SJSA1 (cell line): ENCODE measurements at places on chromosomes 16 and 17. TPM values are rescaled to one million over a fixed set of nuclear protein-coding genes. Genes with fewer than 3 reads are reported as not detected.

ZDHHC7 gene
- total RNA-seq, result 72.6 and 73.1 TPM in 2 replicates

SPATA32 gene
- total RNA-seq, result not detected in 2 replicates

NPB gene
- 0.56 and 0.84 TPM in 2 replicates for total RNA-seq

NPIPA2 gene
- total RNA-seq, result 0.13 TPM in 1 of 2 replicates, not detected in the other

FOXN1 gene
- total RNA-seq, result not detected in 2 replicates

SCGB1C2 gene
- total RNA-seq, result not detected in 2 replicates

TAC4 gene
- not detected in 2 replicates for total RNA-seq

GRCh38 chr17:73211745-73212144 lies 18.9 kb downstream of the COG1 start:
- DNase-seq, result peak; percentile 35

DNA sequence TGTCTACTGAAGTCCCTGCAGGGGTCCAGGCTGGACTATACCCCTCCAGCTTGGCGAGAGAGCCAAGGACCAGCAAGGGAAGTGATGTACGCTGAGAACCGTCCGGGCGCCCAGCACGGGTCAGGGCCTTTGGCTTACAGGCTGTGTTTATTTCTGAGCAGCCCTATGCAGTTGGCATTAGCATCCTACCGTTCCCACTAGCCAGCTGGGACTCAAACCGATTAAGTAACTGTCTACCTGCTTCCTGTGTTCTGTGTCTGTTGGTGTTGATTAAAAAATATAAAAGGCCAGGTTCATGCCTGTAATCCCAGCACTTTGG lies 73.8 kb downstream of the CMIP start:
- no peak for DNase-seq

DNA sequence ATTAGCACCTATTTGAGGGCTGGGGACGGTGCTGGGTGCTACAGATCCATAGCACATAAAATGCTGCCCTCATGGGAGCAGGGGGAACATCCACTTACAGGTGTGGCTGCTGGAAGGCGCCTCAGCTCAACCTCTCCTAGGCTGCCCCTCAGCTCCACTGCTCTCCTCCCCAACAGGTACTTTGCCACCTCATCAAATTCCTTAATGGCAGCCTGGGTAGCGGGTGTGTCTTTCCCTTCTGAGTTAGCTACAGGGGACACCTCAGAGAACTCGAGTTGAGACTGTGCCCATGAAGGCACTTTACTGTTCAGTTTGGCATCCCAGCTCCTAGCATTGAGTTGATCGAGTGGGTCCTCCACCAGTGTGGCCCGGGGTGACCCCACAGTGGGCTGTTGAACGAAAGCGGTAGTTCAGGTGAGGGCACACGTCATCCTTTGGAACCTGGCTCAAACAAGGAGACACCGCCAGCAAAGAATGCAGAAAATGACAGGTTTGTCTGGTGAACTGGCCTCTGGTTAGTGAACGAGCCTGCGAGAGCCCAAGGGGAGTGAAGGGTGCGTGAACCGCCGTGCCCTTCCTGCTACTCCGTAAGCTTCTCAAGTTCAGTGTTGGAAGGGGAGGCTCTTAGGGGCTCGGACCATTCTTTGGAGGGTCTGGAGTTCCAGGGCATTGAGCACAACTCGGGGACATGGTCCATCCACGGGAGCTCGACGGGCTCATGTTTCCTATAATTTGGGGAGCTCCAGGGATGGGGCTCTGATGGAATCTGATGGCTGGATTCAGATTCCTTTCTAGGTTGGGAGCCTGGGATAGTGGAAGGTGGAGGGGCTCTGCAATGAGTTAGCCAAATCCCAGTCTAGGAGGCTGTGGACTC lies 3.5 kb upstream of the CMIP start:
- no peak for DNase-seq

DNA sequence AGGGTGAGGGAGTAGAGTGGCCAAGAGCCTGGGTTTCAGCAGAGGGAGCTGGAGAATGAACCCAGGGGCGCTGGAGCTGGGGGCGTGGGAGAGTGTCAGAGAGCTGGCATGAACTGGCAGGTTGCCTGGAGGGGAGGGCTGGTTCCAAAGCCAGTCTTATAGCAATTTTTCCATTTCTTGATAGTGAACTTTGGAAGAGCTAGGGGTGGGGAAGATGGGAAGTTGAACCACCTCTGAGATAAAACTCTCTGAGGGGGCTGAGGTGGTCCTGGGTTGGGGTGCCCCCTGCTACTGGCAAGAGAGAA lies 36.9 kb downstream of the ADGRG5 start:
- no peak for DNase-seq

DNA sequence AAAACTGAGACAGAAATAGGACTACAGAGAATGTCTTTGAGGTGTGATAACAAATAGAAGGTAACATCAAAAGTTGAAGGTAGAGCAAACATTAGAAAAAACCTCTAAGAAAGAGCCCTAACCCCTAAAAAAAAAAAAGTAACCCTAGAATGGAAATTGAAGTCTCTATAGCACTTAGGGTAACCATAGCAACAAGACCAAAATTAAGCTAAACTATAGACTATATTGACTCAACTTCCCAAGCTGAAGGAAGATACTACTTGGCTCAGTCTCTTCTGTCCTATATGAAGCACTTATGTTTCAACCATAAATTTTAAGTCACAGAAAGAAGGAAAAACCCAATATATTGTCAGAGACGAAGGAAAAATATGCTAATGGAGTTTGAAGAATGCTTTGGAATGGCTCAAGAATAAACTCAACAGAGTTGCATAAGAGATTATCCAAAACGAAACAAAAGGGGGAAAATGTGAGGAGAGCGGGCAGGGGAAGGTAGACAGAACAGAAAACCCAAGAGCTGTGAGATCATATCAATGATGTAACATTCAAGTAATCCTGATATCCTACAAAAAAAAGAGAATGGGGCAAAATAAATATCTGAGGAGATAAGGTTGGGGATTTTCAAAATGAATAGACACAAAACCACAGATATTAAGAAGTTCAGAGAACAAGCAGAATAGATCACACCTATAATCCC lies 88.4 kb downstream of the USP32 start:
- DNase-seq, result no peak

- no peak for DNase-seq
These were observed 2.3 kb downstream of the LCAT start for GRCh38 chr16:67941469-67942199.

DNA sequence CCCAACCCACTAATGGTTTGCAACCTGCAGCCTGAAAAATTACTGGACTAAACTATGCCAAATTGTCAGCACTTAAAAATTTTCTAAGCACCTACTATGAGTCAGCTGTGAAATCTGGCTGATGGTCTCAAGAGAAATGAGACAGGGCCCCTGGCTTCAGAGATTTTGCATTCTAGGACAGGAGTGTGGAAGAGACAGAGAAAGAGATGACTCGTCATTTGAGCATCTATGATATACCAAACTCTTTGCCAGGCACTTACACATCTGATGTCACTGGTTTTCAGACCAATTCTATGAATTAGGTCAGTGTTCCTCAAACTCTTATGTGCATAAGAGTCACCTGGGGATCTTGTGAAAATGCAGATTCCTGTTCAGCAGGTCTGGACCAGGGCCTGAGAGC lies 44.4 kb downstream of the CLEC19A start:
- no peak for DNase-seq

DNA sequence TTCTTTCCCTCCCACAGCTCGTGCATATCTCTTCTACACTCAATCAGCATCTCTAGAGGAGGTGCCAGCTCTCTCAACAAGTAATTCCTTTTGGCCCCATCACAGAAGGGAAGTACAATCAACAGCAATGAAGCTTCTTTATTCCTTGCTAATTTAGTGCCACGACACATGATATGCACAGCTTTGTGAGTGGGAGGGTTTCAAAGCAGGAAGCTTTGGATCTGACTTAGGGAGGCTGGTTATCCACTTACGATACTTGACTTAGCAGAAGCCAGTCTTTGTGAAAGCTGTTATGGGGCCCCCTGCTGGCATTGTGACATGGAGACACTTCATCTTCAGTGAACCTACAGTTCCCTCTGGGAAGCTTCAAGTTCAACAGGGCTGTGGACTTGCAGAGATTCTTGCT lies 81.0 kb downstream of the TMEM100 start:
- DNase-seq, result peak; percentile 60

DNA sequence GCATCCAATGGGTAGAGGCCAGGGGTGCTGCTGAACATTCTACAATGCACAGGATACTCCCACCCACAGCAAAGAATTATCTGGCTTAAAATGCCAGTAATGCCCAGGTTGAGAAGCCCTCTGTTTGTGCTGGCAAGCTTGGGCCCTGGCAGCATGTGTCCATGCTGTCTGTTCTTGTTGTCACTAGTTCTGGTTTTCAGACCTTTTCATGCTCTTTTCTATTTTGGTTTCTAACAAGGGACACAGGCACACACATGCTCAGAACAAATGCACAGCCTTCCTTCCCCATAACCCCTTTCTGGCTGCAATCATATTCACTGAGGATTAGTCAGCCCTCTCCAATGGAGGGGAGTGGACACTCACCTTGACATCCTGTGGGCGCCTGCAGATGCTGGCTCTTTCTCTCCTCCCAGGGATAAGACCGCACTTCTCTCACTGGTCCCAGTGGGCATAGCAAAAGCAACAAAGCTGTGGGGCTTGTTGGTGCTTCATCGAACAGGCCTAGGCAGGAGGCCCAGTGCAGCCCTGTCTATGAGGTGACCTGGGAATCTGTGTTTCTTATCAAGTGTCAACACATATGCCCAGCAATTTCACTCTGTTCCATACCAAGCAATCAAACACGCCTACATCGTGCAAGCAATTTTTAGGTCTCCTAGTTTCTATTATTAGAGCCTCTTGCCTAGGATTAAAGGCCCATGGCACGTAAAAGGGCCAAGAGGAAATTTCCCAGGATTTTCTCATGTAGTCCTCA lies 271.1 kb upstream of the CCL2 start:
- DNase-seq, result no peak

GRCh38 chr17:8162233-8162996 lies at the start of gene VAMP2:
Gene VAMP2 (minus strand): TSS chr17:8162948. CDS start chr17:8162879, 69 bp downstream.
- DNase-seq, result peak; percentile 38

DNA sequence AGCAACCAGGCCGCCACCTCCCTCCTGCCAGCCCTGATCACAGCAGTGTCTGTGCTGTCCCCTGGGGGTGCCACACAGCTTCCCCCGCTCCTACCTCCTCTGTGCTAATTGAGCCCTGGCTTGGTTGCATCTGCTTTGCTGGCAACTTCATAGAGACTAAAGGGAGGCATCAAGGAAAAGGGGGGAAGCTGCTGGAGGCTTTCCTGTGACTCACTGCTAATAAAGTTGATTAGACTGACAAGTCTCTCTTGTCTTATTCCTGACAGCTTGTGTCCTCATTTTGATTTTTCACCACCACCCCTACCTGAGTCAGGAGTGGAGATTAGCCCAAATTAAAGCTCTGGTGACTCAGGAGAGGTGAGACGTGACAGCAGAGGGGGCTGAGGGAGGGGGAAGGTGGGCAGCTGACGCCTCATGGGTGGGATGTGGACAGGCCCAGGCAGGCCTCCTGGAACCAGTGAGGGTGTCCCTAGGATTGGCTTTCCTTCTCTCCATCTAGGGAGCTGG lies 310.0 kb downstream of the CBLN1 start:
- no peak for DNase-seq

- no peak for DNase-seq
These were observed 390 bp downstream of the MNT start for GRCh38 chr17:2400474-2400866.

GRCh38 chr17:66272811-66273585 lies 29.4 kb upstream of the PRKCA start:
- peak; percentile 85 for DNase-seq

DNA sequence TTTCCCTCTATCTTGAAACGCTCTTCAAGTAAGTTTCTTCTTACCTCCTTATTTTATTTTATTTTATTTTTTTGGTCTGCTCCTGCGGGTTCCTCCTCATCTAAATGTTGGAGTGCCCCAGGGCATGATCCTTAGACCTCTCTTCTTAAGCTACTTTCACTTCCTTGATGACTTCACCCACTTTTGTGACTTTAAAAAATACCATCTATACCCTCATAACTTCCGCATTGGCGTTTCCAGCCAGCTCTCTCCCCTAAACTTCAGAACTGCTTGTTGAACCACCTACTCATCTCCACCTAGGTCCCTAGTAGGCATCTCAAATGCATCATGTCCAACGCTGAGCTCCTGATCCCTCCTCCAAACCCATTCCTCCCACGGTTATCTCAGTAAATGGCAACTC lies 51.4 kb upstream of the NFAT5 start:
- DNase-seq, result no peak

- peak; percentile 98 for DNase-seq
These were observed at the start of gene HDAC5 for GRCh38 chr17:44123356-44124117. Gene HDAC5 (minus strand): TSS chr17:44123641. CDS start chr17:44117515, 6,126 bp downstream.

DNA sequence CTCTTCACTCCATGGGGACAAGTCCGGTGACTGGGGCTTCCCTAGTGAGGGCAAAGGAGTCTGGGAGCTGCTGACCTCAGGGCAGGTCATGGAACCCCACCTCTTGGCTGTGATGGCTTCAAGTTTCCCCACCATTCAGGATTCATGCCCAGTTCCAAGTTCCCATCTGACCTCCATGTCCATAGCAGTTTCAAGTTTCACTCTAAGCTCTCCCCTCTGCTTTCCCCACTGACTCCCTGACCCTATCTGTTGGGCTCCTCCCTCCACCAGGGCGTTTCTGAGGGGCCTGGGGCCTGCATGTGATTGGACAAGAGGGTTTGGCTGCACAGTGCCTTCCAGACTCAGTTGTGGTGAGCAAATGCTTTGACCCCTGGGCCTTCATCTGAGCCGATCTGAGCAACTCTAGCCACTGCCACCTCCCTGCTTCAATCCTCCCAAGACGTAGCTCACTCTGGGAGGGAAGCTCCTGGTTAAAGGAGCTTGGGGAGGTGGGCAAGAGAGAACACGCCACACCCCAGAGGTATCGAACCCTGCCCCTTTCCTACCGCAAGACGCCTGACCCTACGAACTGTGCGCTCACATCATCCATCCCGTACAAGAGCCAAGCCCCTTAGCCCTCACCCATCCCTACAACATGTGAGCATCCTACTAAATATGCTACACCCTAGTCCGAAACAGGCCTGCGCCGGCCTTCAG lies 8.3 kb downstream of the ZNF629 start:
- no peak for DNase-seq

DNA sequence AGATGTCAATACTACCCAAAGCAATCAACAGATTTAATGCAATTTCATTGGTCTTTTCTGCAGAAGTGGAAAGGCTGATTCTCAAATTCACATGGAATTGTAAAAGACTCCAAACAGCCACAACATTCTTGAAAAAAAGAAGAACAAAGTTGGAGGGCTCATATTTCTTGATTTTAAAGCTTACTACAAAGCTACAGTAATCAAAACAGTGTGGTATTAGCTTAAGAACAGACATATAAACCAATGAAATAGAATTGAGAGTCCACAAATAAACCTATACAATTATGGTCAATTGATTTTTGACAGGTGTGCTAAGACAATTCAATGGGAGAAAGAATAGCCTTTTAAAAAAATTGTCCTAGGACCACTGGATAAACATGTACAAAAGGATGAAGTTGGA lies 14.4 kb upstream of the ABCC1 start:
- no peak for DNase-seq

DNA sequence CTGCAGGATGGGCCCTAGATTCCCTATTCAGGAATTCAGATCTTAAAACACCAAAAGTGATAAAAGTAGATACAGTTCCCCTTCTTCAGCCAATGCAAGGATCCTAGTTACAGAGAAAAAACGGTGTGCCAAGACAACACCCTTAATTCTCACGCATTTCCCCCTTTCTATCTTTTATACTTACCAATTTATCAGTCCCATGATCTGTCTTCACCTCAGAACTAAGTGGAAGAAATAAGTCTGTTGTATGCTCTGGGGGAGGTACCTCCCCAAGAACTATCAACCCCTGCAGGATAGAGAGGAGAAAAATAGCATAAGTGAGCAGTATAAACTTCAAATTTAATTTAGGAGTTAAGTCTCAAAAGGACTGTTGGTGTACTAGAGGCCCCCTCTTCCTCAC lies 83.2 kb downstream of the STH start:
- no peak for DNase-seq
